ENCODE measurements at places on chromosomes 3 and 15.
A peak's percentile ranks its signal among the peaks of the same experiment; 100 is the strongest.

GRCh38 chr3:157318639-157319288 is 117.9 kb upstream of the PTX3 start:
- DNase-seq, result no peak

DNA sequence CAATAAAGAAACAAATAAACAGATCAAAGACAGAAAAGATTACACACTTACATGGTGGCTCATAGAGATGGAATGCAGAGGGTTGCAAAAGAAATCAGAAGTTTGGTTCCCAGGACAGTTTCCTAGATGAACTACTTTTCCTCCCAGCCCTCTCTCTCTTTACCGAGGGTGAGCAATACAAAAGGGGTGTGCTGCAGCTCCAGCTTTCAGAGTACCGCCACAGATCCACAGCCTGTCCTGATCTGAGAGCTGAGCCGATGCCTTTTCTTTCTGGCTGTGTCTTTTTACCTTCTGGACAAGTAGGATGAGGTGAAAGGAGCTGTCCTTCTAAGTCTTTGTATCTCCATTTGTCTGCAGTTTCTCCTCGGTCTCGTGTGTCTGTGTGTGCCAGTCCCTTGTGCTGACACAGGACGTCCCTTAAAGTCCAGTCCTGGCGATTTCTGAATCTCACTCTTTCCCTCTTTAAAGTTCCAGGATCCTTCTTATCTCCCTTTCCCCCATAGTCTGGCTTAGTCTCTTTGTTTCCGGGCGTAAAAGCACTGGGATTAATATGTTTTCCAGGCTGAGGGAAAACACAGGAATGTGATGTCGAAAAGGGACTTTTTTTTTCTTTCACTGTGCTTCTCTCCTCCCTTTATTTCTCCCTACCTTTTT is 540 bp downstream of the CCDC80 start:
- DNase-seq, result peak; percentile 88

GRCh38 chr15:56242576-56243162 is 1.0 kb downstream of the RFX7 start:
- no peak for DNase-seq

DNA sequence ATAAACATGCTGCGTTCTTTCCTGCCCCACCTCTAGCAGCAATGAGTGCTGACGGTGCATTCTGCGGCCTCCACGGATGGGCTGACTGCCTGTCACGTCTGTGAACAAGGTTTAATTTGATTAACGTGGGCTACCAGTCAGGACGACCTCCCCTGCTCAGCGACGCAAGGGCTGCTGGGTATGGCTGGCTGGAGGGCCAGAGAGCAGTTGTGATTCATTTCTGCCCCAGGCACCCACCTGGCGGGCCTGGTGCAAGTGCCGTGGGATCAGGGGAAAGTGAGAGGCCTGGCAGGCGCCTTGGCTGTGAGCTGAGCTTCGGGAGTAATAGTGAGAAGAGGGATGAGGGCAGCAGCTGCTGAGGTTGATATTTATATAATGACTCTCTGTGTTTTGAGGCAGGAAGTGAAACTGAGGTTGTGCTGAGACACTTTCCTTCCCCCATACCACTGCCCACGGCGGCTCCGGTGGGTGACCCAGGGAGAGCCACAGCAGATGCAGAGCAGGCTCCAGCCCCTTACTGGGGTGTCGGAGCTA is 190.4 kb upstream of the BCL6 start:
- no peak for DNase-seq

GRCh38 chr15:42890161-42890913 is 30.2 kb downstream of the TTBK2 start:
- peak; percentile 69 for DNase-seq

GRCh38 chr3:36941658-36942057 is 3.2 kb downstream of the TRANK1 start:
- DNase-seq, result no peak

GRCh38 chr3:40309925-40310695 is 603 bp downstream of the EIF1B start:
- no peak for DNase-seq

DNA sequence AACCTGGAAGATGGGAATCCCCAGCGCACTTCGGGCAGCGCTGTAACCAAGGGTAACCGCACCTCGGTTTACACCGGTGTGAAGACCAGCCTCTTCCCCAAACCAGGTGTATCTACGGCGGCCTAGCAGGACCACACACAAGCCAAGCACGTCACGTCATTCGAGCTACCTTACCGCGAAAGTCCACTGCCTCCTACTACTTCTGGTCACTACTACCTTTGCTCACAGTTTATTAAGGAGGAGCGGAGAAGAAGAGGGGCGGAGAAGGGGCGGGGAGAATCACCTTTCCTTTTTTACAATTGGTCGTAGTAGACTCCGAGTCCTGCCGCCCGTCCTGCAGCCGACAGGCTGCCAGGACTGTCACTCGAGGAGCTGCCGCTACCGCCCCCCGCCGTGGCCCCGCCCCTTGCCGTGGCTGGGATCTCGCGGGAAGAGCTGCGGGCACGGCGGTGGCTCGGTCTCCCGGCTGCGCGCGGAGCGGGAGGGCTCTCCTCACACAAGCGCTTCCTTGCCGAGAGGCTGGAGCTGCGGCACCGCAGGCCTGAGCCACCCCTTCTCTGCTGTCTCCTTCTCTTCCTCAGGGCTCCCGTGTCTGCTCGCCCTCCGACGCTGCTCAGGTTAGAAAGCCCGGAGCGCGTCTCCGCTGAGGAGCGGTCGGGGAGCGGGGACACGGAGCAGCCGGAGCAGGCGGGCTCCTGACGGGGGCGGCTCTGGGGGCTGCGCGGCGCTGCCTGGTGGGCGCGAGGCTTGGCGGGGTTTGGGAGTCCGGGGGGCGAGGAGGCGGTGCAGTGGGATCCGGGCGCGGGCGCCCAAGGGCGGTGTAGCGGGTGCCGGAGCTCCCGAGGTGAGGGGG is at the start of gene GLCE:
GLCE (plus strand) TSS at position 495 of the 853 bp plus-strand sequence. CDS start 95,172 bp downstream, outside the sequence.
- DNase-seq, result peak; percentile 76

GRCh38 chr3:122268257-122269024 is 56.6 kb upstream of the CSTA start:
- DNase-seq, result no peak

GRCh38 chr15:99180086-99180963 is 69.1 kb downstream of the TTC23 start:
- no peak for DNase-seq

DNA sequence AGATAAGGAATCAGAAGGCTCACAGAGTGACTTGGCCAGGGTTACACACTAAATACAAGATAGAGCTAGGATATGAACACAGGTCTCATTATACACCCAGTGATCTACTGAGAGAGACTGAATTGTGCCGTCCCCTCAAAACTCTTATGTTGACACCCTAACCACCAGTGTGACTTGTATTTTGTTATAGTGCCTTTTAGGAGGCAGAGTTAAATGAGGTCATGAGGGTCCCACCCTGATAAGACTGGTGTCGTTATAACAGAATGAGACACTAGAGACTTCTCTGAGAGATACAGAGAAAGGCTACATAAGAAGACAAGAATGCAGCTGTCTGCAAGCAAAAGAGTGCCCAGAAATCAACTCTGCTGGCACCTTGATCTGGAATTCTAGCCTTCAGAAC is 12.6 kb downstream of the KPNA1 start:
- no peak for DNase-seq

GRCh38 chr3:67790043-67790442 is 135.6 kb upstream of the SUCLG2 start:
- peak; percentile 6 for DNase-seq

- no peak for DNase-seq
These were observed 37.6 kb downstream of the SPTSSB start for GRCh38 chr3:161333696-161334095.

DNA sequence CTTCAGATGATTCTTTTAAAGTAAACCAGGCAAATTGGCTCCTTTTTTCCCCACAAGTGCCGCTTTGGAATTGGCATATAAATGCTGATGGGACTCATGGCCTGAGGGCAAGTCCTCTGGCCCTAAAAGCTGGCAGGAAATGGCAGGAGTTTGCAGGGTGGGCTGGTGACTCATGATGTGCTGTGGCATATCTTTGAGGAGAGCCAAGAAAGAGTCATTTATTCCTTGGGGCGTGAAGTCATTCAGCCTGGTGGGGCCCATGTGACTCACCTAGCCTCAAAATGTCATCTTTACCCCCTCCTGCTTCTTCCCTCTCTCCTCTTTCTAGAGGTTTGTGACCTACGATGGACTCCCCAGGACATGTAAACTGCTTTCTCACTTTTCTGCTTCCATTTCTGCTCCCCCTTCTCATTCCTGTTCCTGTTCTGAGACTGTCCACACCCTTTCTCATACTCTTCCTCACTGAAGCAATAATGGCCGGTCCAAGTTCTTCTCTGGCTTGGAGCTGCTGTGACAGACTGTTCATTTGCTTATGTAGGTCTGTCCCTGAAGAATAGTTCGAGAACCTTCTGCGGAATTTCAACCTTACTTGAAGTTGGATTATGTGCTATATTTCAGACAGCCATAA is 326.1 kb downstream of the SATB1 start:
- DNase-seq, result peak; percentile 76

GRCh38 chr3:3734881-3735280 is 64.3 kb upstream of the LRRN1 start:
- no peak for DNase-seq

GRCh38 chr3:45564172-45564571 is 30.4 kb upstream of the LIMD1 start:
- DNase-seq, result no peak

DNA sequence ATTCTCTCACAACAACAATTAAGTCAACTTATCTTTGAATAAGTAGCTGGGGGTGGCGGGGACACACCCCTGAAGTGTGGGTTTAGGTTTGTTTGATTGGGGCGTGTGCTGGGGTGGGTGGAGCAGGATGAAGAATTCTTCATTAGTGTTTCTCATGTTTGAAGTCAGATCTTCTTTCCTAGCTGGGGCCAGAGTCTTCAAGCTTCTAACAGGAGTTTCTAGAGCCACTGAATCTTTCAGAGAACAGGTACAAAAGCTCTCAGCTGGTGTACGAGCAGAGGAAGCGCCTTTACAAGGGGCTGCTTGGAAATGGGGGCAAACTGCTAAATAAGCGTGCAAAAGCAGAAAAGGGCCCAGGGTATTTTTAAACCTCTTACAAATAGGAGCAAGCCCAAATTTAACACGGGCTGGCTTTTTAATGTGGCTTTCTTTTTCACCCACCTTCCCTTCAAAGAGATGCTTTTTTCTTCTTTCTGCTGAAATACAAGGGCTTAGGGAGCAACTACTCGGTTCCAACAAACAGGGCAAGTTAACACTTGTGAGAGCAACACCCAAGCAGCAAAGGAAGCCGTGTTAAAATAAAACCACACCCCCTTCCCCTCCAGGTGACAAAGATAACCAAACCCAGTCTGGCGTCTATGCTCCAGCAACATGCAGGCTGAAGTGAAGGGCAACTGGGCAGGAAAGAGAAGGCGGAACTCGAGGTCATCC is 86.9 kb upstream of the RASGRP1 start:
- DNase-seq, result no peak

DNA sequence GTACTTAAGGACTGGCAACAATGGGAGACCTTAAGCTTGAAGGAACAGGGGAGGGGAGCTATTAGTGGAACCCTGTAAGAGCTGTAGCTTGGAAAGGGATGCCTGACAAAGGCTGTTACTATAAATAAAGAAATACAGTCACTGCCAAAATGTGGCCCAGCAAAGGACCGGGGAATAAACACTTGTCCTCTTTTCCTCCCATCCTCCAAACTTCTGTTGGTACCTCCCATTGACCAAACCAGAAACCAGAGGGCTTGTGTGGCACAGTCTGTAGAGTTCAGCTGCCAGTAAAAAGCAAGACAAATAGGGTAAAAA is 25.1 kb upstream of the TCF12 start:
- no peak for DNase-seq

- DNase-seq, result no peak
These were observed 3.3 kb downstream of the SRGAP3 start for GRCh38 chr3:9246189-9246588.

DNA sequence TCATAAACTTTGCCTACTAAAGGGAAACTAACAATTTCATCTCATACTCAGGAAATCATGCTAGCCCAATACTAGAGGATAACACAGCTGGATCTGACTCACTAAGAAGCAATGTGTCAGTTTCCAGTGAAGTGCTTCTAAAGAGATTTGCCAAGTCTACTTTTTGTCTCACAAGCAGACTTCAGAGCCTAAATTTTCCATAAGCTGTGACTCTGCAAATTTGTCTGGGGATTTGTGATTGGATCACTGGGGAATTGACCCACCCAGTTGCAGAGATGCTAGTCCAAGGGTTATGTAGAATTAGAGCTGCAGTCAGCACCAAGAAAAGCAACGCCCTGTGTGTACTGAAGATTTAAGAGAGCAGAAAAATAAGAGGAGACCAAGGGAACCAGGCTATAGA is 647.1 kb downstream of the NTRK3 start:
- peak; percentile 84 for DNase-seq

GRCh38 chr3:127187316-127187715 is 5.6 kb upstream of the PRR23E start:
- DNase-seq, result no peak

GRCh38 chr3:32593903-32594525 is 23.4 kb upstream of the DYNC1LI1 start:
- DNase-seq, result no peak

DNA sequence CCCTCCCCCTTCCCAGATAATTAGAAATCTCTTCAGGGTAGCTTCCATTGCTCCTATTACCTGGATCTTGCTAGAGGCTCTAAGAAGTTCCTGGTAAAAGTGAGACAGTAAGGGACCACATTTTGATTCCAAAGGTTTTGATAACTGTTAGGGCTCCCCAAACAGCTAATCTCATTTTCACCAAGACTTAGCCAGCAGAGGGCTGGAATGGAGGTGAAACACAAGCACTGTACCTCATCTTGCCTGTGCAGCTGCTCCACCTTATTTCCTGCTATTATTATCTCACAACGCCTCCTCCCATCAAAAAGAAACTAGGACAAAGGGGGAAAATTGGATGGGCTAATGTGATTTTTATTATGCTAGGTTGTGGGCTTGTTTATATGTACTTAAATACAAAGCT is 7.3 kb downstream of the SETD5 start:
- DNase-seq, result no peak

DNA sequence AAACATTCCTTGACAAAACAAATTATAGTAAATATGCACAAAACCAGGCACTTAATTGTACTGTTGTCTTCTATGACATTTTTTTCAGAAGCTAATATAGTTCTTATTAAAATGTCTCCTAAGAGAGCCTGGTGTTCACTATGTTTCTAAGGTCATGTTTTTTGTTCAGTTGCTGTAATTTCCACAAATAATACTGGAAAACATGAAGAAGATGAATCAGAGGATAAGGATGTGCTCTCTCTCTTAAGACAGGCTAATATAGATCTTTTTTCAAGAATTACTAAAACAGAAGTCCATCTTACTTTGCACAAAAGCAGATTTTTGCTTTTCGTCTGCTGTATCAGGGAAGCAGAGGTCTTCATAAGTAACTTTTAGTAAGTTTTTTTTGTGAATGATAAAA is 823.0 kb upstream of the NECTIN3 start:
- DNase-seq, result peak; percentile 4

All from GM04503 (cell line).